ENCODE measurements at places on chromosomes 5 and 9.

- no peak for DNase-seq
These were observed 79.8 kb downstream of the TNC start for GRCh38 chr9:115038178-115038577.

DNA sequence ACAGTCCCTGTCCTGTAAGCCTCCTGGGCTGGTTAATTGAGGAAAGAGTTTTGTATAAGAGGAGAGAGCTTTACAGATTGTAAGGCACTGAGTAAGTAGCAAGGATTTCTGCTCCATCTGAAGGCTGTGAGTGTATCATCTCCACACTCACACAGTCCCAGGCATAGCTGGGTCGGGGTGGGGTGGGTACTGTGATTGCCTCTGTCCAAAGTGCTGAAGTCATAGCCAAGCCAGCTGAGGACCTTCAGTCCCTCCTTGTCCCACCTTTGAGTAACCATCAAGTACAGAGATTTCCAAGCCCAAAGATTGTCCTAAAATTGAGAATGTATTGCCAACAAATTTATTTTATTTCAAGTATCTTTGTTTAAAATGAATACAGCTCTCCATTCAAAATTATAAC lies 5.5 kb upstream of the DNAJB5 start:
- DNase-seq = peak; percentile 35

- no peak for DNase-seq
These were observed 251.3 kb downstream of the KDM4C start for GRCh38 chr9:7009065-7009464.

DNA sequence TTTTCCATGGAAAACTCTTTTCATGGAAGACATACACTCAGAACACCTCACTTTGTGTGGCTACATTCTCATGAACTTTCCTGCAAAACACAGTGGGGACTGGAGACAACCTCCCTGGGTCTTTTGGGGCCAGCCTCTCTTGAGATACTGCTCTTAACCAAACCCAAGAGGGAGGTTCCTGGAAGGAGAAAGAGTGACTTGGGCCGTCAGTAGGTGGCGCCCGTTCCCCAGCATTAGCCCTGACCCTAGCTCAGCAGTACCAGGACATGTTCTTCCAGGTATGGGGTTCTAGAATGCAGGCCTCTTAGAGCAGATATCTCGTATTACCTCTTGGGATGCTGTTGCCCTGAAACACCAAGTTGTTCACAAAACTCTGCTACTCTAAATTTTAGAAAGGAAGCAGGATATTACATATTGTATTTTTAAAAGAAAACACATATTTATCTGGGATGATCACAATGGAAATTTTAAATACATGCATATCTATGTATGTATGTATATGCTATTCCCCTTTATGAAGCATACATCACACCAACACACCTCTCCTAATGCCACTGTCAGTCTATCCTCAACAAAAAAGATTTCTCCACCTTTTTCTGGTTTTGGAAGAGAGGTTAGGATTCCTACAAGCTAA lies 15.8 kb upstream of the GLIS3 start:
- peak; percentile 62 for DNase-seq

GRCh38 chr5:17399931-17400330 lies 98.1 kb upstream of the TAF11L2 start:
- DNase-seq = no peak

DNA sequence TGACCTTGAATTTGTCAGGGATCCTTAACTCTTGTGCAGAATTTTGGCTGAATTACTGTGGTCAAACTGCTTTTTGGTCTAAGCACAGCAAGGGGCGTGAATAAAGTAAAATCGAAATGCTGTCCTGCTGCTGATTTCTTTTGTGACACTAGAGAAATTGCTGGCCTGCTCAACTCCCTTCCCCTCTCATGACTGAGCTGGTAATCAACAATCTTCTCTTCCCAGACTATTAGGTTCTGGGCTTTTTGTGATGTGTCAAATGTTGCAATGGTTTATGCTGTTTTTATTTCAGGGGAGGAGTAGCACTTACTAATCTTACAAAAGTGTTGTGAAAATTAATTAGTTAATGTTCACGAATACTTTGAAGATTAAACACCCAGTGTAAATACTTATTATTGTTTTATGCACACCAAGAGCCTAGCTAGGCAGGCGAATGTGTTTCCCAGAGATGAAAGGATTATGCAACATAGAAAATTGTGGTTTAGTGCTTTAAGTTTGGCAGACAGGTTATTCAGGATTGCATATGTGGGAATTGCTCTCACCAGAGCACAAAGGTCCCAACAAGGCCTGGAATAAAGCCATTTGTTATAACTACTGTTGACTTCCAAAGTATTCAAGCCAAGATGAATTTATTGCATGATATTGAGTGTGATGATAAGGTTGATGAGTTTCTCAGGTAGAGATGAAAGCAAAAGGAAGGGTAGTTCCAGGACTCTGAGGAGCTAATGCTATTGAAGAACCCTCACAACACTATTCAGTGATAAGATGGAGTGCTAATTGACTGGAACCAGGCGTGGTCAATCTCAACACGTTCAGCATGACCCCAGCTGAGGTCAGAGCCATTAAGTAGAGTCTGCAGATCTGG lies 280.7 kb upstream of the ZNF608 start:
- DNase-seq = no peak

DNA sequence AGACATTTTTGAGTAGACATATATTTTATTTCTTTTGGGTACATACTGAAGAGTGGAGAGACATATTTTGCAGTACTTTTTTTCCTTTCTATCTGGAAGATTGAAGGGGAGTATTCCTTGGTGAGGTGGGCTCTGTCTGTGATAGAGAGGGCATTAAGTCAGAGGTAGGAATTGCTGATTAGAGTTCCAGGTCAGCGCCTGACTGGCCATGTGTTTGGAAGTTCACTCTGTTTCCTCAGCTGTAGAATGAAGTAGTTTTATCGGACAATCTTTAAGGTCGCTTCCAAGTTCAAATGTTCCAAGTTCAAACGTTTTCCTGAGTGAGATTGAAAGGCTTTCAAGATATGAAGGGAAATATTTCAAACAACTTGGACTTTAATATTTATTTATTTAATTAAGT lies 45.5 kb downstream of the RASGRF2 start:
- DNase-seq = no peak

GRCh38 chr9:114216081-114216480 lies 60.7 kb downstream of the COL27A1 start:
- no peak for DNase-seq

GRCh38 chr5:151686674-151687407 lies at the start of gene SPARC:
SPARC (minus strand) TSS chr5:151686915; CDS start chr5:151676188, 10,727 bp downstream.
- peak; percentile 73 for DNase-seq

Measured in trophoblast cell (in vitro differentiated cells and primary cell).